ENCODE measurements at places on chromosomes 3 and 15.

DNA sequence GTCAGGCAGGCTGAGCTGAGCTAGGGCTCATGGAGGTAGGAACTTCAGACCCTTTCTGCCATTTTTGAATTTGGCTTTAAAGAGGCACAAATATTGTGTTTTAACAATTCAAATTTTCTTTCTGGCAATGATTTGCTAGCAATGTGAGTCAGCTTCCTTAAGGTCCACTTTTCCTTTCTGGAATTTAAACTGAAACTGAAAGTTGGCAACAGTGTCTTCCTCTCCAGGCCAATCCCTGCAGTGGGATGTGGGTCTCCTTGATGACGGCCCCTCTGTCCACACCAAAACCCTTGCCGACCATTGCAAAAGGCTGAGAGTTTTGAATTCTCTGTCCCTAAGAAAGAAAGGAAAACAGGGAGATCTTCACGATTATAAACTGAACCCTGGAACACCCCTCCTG is 27.1 kb downstream of the RPSA start:
- DNase-seq: no peak

DNA sequence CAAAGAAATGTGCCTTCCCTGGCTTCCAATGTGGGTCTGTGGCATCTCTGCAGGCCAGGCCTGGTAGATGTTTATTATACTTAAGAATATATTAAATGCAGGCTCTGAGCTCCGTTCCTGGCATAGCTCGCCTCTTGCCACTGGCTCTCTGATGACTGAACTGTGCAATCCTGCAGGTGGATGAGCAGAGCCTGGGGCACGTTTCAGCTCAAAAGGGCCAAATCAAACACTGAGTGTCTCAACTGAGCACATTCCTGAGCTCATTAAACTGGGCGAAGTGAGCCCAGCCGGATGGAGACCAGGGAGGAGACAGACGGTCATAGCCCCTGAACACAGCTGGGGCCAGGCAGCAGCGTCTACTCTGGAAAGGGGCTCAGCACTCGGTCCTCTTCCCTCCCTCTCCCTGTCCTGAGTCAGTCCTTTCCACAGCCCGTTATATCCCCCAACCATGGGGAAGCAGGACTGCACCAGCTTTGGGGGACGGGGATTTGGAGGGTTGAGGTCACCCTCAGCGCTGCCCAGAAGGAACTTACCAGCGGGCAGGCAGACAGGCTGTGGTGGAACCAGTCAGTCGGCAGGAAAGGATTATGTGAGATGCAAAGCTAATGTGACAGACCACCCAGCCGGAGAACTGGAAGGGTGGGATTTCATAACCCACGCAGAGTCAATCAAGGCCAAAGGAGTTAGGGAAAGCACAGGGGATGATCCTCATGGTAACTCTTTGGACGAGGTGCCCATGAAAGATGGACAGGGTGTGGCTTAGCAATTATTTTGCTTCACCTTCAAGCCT is 77.4 kb upstream of the ANKRD34C start:
- no peak for DNase-seq

DNA sequence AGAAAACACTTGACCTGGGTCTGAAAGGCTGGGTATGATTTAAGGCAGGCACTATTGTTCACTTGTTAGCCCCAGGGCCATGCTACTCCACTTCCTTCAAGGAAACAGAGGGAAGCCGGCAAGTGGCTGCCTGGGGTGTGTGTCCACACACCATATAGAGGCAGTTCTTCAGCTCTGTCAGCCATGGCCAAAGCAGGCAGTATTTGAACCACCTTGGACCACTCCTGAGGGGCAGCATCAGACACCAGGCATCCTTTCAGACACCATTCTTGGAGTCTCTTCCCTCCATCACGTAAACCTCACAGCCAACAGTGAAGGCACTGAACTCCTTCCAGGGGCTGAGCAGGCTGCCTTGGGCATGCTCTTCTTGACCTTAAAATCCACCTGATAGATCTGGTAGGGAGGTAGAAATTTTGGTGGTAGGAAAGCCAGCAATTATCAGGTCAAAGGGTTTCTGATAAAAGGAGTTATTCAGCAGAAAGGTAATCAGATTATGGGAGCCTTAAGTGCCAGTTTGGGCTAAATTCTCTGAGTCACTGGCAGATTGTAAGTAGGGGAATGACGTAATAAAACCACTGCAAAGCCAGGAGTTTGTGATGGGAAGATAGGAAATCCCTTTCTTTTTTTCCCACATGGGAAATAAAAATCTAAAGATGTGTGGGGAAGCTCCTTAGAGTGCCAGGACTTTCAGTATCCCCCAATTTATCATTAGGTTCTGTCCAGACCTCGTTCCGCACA is 20.2 kb downstream of the TGFBR2 start:
- no peak for DNase-seq

DNA sequence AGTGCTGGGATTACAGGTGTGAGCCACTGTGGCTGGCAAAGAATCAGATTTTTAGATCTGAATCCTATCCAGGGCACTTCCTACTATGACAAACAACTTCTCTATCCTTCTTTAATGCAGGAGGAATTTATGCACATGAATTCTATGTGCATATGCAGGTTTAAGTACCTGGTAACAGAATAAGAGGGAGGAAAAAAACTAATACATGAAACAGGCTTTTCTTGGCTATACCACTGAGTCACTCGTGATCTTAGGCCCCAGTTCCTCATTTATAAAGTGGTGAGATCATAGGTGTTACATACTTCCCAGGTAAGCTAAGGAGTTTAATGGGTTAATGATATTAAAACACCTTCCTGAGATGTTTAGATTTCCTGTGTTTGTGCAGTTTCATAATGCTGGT is 108.2 kb downstream of the TP63 start:
- no peak for DNase-seq

DNA sequence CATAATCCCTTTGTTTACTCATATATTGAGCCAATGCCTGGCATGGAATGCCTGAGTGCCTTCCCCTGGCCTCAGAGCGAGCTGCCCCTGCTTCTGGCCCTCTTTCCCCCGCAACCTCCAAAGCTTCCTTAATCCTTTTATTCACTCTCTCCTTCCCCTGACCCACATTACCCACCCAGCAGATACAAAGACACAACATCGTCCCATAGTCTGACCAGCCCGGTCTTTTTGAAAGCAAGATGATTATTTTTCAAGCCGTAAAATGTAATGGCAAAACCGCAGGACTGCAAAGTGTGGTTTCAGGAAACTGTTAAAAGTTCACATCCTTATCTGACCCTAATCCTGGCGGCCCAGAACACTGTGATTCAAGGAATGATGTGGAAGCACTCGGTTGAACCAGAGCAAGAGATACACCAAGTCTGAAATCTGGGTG is 78.4 kb upstream of the LRTM1 start:
- no peak for DNase-seq

DNA sequence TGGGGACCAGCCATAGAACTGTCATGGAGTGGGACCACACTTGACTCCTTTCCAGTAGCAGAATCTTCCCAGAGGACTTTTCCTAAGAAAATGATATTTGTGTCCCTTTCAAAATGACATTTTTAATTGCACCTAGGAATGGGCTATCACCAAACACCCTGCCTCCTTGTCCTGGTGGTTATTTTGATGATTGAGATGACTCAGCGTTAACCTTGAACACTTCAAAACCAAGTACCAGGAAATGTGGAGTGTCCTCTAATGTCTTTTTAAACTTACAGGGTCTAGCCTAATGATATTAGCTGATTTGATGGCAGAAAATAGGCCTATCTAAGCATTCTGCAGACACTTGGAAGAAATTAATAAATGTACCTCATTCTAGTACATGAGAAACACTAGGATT is 90.7 kb downstream of the HHLA2 start:
- DNase-seq: no peak

DNA sequence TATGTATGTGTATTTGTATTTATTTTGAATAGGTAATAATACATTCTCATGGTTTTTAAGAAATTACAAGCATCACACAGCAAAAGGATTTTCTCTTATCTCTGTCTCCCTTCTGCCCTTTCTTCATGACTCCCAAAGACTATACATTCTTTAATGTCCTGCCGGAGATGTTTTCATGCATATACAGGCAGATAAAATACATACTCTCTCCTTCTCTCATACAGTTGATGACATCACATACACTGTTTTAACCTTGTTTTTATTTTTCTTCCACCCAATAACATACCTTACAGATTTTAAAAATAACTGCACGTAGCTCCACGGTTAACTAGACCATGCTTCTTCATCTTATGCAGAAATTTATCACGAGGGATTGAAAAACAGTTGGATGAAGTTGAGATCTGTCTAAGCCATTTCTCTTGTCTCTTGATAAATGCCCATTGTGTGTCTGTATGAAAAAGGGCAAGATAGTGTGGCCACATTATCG is 249.8 kb downstream of the EDEM1 start:
- no peak for DNase-seq

DNA sequence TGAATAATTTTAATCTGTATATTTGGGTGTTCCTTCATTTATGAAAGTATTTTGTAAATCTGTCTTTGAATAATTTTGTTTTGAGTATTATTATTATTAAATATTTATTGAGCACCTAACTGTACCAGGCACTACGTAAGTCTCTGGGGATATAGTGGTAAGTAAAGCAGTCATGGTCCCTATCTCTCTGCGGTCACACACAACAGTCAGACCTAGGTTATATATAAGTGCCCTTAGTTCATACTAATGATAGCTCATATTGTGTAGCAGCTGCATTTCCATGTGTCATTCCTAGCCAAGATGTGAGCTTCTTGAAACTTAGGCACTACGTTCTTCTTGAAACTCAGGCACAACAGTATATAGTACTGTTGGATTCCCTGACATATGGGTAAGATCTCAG is 12.4 kb downstream of the NKTR start:
- no peak for DNase-seq

GRCh38 chr15:84598250-84598649 is 2.6 kb upstream of the ZSCAN2 start:
- no peak for DNase-seq

DNA sequence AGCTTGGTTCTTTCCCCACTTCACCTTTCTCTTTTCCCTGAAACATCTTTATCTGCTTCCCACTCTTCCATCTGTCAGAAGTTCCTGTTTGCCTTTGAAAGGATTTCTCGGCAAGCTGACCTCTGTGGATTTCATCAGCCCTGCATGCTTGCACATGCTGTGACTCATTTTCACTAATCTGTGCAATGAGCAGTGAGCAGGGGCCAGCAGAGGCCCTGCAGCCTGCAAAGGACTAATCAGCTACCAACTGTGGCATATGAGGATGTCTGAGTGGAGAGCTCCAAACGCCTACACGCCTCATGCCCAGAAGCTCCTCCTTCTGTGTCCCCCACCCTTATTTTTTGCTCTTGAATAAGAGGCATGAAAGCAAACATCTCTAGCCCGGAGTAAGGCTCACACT is 333.0 kb upstream of the SEMA6D start:
- peak; percentile 25 for DNase-seq

DNA sequence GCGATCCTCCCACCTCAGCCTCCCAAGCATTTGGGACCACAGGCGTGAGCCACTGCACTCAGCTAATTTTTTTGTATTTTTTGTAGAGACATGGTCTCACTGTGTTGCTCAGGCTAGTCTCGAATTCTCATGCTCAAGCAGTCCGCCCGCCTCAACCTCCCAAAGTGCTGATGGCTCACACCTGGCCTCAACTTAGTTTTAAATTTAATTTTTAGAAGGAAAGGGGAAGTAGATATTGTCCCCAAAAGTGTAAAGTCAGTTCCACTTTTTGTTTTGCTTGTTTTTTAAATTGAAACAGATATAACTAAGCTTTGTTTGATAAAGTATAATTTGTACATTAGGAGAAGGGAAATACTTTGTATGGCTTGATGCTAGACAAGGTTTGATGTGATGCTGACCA is 31.3 kb upstream of the NFKBIZ start:
- DNase-seq: no peak

DNA sequence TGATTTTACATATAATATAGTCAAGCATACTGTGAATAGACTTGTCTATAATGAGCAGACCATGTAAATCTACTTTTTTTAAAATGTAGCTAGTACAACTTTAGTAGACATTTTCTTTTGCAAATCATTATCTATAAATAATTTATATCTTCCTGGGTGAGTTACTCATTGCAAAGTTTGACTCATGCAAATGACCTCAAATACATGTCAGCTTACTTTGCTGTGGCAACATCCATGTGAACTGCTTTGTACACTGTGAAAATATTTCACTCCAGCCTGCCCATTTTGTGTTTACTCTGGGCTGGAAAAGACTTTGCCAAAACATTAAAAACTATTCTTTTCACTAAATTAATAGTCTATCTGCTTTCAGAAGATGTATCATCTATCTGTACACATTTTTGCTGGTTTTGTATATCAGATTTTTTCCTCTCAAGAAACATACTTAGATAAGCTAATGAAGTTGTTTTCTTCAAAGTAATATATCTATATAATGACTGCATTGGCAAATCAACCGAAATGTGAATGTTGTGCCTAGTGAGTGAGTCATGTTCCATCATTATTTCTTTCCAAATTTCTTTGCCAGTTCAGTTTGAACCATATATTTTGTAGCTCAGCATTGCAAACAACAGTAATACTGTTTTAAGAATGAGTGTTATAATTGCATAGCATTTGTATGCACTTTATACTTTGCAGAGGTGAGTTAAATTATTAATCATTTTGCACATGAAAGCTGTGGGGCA is 26.5 kb downstream of the IGSF10 start:
- no peak for DNase-seq

GRCh38 chr3:54235998-54236397 is 113.6 kb downstream of the CACNA2D3 start:
- no peak for DNase-seq

DNA sequence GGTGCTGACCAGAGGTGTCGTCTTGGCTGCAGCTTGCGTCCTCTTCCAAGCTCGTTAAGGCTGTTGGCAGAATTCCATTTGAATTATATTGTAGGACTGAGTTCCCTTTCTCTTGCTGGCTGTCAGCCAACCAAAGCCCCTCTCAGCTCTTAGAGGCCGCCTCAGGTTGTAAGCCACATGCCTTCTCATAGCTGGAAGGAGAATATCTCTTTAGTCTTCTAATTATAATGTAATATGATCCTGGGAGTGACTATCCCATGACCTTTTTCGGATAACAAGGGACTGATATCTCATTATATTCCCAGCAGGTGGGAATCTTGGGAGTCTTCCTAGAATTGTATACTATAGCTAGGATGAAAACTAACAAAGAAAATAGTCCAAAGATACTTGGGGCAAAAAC is 4.8 kb downstream of the SCG5 start:
- no peak for DNase-seq
